Motor neuron (in vitro differentiated cells): ENCODE measurements at places on chromosomes 11 and 22. TPM values are rescaled to one million over a fixed set of nuclear protein-coding genes. Genes with fewer than 3 reads are reported as not detected.

DNA sequence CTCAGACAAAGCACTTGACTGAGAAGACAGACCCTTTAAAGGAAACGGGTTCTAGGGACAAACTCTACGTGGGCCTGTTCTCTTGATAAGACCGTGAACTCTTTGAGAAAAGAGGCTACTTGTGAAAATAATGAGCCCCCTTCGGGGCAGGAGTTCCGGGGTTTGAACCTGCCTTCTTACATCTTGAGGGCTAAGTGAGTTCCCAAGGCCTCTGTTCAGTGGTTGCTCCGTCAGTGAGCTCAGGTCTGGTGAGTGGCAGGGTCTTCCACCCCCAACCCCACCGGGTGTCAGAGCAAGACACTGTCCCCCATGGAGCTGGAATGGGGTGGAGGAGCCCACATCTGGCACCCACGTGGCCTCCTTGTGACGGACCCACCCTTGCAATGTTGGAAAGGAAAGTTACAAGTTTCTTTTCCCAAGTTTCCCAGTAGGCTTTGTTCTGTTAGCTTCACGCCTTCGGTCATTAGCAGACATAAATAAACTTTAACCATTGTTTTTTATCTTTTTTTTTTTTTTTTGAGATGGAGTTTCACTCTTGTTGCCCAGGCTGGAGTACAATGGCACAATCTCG is 6.3 kb upstream of the SAMM50 start:
- no peak for ATAC-seq

DNA sequence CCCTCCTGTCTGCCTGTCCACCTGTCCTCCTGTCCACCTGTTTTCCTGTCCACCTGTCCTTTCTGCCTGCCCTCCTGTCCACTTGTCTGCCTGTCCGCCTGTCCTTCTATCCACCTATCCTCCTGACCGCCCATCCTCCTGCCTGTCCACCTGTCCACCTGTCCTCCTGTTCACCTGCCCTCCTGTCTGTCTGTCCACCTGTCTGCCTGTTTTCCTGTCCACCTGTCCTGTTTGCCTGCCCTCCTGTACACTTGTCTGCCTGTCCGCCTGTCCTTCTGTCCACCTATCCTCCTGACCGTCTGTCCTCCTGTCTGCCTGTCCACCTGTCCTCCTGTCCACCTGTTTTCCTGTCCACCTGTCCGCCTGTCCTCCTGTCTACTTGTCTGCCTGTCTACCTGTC is 682.8 kb downstream of the TBC1D22A start:
- no peak for ATAC-seq

ACR gene
- 1.3 TPM in 1 of 2 replicates, not detected in the other for total RNA-seq

DNA sequence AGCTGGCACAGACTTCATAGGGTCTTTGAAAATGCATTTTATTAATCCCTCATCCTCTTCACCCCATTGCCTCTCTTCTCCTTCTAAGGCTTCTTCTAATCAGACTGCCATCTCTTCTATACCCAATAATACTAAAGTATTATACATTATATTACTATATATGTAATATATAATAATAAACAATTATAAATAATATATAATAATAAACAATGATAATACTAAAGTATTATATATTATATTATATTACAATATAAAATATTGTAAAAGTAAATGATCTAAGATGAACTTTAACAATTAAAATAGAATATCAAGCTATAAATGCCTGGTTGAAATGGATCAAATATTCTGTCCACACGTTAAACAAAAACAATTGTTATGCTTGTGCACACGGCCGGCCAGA is 13.0 kb downstream of the SCGB2A1 start:
- ATAC-seq, result no peak

GRCh38 chr11:123221584-123221983 is 26.5 kb upstream of the CLMP start:
- no peak for ATAC-seq

GRCh38 chr11:5335170-5335569 is 8.2 kb downstream of the OR51B5 start:
- no peak for ATAC-seq

GRCh38 chr11:830295-831117 is 2.2 kb upstream of the CD151 start:
- peak; percentile 11 for ATAC-seq

RGL4 gene
- total RNA-seq, result 1.8 and 2.0 TPM in 2 replicates

DNA sequence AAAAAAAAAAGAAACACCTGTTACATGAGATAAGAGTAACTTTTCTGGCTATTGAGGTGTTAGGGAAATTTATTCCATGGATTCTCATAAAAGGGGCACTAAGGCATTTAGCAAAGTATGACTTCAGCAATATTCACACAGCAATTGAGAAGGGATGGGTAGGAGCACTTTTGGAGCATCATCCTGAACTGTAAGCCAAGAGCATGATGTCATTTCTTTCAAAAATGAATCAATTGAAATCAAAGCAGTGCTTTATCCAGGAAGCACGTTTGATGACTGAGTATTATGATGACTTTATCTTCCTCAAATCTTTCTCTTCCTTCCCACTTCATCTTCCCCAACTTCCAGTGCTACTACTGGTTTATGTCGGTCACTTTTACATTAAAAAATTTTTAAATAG is 140.4 kb downstream of the MYO18B start:
- ATAC-seq, result no peak

RAB39A gene
- 0.58 TPM in 1 of 2 replicates, not detected in the other for total RNA-seq

DNA sequence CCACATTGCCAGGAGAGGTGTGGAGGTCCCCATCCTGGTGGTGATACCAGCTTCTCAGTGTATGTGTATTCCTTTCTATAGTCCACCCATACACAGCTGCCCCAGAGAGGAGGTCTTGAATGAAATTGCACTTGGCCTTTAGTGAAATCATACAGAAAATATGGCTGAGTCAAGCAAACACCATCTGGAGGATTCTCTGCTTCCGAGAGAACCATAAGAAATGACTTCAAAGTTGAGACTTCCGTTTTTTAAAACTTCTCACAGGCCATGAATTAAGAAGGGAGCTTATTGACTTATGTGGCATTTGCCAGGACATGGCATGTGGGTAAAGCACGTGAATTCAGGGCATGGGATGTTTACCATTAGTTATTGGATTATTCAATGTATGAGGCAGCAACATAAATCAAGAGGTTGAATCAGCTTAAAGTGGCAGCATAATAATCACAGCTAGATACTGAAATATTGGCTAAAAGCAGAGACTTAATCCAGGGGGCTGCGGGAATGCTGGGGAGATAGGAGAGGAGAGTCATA is 119.1 kb upstream of the MTNR1B start:
- ATAC-seq, result no peak

- peak; percentile 11 for ATAC-seq
These were observed at the start of gene CEND1 for GRCh38 chr11:789943-790342. TSS of gene CEND1 (minus strand) at chr11:790090. CDS start at chr11:788576, 1,514 bp downstream.

- no peak for ATAC-seq
These were observed 113.8 kb upstream of the NARS2 start for GRCh38 chr11:78688460-78688859.

STK33 gene
- total RNA-seq, result 0.54 and 0.61 TPM in 2 replicates

DNA sequence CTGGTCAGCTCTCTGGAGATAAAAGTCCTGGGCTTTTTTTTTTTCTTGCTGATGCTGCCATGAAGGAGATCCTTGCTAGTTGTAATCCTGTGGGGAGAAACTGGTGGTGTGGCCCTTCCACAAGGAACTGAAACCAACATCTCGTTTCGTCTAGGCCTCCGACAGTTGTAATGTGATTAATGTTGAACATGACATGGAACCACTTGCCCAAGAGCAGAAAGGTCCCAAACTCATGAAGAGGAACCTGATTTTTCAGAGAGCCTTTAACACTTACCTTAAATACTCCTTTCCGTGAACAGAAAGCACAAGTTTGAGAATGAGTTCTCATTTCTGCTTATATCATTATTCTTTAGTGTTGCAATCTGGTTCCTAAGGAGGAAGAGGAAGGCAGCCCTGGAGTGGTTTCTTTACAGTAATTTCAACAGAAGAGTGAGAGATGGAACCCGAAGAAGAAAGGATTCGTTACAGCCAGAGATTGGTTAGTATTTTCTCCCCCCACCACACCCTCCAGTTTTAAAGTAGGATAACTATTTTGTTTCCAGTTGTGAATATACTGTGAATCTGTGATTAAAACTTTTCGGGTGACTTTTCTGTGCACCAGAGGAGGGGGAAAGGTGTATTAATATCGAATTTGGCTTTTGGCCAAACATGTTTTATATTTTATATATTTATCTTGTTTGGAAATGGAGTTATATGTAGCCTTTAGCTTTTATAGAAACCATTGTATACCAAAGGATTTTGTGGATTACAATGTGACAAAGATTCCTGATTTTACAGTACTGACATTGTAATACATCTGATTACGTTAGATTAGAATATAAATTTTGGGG is 2.0 kb downstream of the KDM2A start:
- no peak for ATAC-seq

- ATAC-seq, result no peak
These were observed 57.8 kb upstream of the TTC12 start for GRCh38 chr11:113256431-113257202.

DNA sequence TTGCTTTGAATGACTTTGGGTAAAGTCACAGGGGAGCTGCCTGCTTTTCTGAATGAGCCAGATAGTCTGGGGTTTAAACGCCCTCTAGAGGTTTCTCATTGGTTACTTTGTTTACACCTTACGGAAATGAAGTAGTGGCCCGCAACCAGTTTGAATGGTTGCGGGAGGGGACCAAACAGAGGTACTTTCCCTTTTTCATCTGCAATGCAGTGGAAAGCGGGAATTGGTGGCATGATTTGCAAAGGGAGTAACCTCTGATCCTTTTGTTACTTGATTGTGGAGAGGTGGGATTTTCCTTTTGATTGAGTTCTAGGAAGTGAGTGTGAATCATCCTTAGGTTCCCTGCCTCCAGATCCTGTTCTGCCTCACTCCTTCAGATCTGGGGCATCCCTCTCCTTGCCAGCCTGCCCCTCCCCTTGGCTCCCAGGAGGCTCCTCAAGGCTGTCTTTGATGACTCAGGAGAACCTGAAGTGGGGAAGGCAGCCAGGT is 15.9 kb upstream of the GLYATL1 start:
- ATAC-seq, result peak; percentile 47

DNA sequence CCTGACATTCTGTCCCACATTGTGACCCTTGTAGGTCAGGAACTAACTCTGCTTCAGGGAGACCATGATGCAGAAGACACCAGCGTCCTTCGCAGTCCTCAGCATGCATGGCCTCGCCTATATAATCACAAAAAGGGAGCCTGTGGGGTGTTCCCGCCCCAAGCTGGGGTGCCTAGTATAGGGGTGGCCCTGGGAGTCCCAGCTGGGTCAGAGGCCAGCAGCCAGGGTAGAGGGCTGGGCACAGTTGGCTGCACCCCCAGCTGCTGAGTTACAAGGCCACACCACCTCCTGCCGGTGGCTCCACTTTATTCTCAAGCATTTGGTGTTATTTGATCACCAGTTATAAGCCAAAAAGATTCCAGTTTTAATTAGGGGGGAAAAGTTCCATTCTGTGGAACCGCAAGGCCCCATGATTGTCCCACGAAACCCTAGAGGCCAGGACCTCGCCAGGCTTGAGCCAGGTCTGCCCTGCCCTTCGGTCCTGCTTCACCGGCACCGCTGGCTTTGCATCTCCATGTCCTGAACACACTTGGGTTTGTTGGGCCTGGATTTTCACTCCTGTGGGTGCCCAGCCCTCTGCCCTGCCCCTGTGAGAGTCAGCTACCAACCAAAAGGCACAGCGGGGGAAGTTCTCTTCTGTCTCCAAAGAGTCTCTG is 15.0 kb upstream of the GNB1L start:
- ATAC-seq, result no peak

B4GALNT4 gene
- total RNA-seq, result 48.5 and 60.2 TPM in 2 replicates

DNA sequence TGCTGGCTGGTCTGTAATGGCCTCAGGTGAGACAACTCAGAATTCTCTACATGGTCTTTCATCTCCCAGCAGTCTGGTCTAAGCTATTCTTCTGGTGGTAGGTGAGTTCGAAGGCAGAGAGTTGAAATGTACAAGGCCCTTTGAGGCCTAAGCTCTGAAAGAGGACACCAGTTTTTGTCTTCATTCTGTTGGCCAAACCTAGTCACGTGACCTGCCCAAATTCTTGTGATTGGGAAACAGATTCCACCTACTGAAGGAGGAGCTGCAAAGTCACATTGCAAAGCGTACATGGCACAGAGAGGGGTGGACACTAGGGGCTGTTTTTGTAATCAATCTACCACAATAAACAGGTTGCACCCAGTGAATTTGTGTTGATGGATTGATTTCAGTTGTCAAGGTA is 193.5 kb downstream of the NAV2 start:
- ATAC-seq, result no peak

PIM3 gene
- total RNA-seq, result 20.7 and 24.4 TPM in 2 replicates

GRCh38 chr22:27100789-27101188 is 443.4 kb downstream of the MIAT start:
- ATAC-seq, result peak; percentile 94

GRCh38 chr11:18772211-18772610 is 19.4 kb downstream of the PTPN5 start:
- ATAC-seq, result no peak
